T-helper 9 cell (primary cell): ENCODE measurements at places on chromosomes 13 and 19.

DNA sequence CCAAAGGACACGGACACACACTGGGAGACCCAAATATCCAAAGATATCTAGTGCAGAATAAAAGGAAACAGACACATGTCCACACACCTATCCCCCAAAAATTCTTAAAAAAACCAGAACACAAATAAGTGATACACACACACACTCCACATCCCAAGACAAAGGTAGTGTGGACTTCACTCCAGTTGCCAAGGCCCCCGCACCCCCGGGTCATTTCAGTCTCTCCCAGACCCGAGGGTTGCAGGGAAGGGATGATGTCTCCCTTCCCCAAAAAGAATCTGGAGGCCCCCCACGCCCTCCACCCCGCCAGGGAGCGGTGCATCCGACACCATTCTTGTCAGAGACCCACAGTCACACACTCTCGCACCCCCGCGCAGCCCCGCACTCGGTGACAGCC lies 407 bp downstream of the DPF1 start:
- no peak for DNase-seq

GRCh38 chr19:13051557-13052165 lies 51.0 kb downstream of the LYL1 start:
- no peak for DNase-seq

DNA sequence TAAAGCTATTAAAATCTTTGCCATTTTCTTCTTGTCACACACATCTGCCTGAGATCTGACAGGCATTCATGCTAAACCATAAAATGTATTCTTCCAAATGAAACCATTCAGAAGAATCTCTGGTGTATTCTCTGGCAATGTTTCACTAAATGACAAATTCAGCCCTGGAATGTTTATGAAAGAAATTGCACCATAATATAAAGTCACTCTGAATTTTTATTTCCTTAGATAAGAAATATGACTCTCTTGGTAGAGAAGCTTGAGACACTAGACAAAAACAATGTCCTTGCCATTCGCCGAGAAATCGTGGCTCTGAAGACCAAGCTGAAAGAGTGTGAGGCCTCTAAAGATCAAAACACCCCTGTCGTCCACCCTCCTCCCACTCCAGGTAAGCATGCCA lies 14.3 kb downstream of the OLFM4 start:
- DNase-seq = no peak

DNA sequence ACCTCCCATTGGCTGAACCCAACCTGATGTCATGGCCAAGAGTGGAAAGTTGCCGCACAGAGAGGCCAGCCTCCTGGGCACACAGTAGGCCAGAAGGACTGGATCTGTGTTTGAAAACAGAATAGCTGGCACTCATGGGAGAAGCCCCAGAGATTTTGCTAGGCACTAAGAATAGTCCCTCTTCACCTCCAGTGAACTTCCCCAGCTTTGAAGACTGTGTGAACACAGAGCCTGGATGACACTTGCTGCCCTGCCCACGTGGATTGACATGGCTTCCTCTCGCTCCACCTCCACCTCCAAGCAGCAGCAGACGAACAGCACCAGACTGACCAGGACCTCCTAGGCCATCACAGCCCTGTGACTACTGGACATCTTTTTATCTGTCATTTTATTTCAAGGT lies 37.9 kb upstream of the KL start:
- no peak for DNase-seq

- DNase-seq = no peak
Measured at GRCh38 chr13:94112731-94113130, 366.8 kb downstream of the DCT start.

GRCh38 chr19:2059422-2060201 lies 8.6 kb upstream of the MKNK2 start:
- DNase-seq = no peak

DNA sequence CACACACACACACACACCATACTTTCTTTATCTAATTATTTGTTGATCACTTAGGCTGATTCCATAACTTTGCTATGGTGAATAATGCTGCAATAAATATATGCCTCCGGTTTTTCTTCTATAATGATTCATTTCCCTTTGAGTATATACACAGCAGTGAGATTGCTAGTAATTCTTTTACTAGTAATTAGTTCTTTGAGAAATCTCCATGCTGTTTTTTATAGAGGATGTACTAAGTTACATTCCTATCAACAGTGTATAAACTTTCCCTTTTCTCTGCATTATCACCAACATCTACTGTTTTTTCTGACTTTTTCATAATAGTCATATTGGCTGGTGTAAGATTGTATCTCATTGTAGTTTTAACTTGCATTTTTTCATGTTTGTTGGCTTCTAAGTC lies 1405.1 kb downstream of the PCDH9 start:
- DNase-seq = no peak

- no peak for DNase-seq
Measured at GRCh38 chr19:8609279-8610040, 1.1 kb downstream of the ADAMTS10 start.

DNA sequence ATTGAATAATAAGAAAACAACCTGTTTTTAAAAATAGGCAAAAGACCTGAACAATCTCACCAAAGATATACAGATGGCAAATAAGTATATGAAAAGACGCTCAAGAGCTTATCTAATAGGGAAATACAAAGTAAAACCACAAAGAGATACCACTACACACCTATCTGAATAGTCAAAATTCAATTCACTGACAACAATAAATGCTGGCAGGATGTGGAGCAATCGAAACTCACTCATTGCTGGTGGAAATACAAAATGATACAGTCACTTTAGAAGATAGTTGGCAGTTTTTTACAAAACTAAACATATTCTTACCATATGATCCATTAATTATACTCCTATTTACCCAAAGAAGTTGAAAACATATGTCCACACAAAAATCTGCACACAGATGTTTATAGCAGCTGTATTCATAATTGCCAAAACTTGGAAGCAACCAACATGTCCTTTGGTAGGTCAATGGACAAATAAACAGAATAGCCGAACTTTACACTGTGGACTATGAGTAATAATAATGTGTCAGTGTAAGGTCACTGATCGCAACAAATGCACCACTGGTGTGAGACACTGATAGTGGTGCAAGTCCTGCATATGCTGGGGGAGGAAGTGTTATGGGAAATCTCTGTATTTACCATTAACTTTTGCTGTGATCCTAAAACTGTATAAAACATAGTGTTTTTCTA lies 20.8 kb downstream of the ZC3H13 start:
- no peak for DNase-seq

- no peak for DNase-seq
Measured at GRCh38 chr13:23467932-23468278, 34.4 kb upstream of the SACS start.

- DNase-seq = no peak
Measured at GRCh38 chr13:84237143-84237542, 354.9 kb upstream of the SLITRK1 start.

DNA sequence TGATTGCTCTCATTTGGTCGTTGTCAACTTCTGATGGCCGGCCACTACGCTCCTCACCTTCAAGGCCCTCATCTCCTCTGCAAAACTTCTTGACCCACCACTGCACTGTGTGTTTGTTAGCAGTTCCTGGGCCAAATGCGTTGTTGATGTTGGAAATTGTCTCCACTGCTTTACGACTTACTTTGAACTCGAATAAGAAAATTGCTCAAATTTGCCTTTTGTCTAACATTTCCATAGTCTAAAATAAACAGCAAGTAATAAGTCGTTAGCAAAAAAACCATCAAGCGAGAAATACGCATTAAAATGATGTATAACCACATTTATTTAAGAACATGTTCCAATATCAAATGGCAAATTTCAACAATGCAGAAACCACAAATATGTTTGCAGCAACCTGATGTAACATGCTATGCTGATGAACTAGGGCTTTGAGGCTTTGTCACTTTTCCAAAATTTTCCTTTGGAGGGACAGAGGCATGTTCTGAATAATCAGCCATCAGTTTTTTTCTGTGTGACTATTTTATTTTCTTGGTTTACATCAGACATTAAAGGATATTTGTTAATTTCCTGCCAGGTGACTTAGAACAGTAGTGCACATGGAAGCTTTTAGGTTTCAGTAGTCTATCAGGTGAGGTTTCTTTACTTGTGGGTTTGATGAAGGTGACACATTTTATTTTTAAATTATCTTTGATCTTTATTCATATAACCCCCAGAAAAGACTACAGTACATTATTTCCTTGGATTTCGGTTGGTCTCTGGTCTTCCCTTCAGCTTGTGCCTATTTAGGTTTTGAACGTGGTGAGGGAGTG lies 74.7 kb upstream of the TEX29 start:
- no peak for DNase-seq

GRCh38 chr19:38701455-38702063 lies 42.7 kb downstream of the CAPN12 start:
- no peak for DNase-seq
